ENCODE measurements at places on chromosomes 4 and X. TPM values are rescaled to one million over a fixed set of nuclear protein-coding genes. Genes with fewer than 3 reads are reported as not detected.

GPR82 gene
- total RNA-seq, result 0.14 TPM

FGB gene
- not detected for total RNA-seq

PCDH11X gene
- not detected for total RNA-seq

PROM1 gene
- total RNA-seq, result 0.34 TPM

EGF gene
- total RNA-seq, result not detected

KDM5C gene
- total RNA-seq, result 78.1 TPM

DNA sequence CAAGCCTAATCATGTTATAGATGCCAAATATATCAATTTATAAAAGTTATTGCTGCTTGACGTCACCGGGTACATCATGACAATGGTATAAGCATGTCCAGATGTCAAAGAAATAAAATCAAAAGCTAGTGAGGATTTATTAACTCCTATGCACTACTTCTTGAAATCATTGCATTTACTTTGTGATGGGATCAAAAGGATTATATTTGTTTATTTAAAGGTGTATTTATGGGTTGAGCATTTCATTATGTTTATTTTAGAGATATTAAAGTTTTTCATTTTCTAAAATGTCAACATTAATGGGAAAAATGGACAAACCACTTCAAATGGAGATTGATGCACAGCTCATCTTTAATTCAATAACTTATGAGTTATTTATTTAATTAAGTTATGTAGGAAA is 277.8 kb downstream of the EPHA5 start:
- no peaks in the 10 kb centered on the region for H3K27me3 ChIP-seq
- H3K36me3 ChIP-seq, result no peaks in the 10 kb centered on the region
- no peak for DNase-seq
- H3K4me3 ChIP-seq, result no peak overlapping the region

- H3K27ac ChIP-seq, result no peak overlapping the region
- no peak for DNase-seq
Measured at GRCh38 chr4:151475035-151475714, 66.2 kb downstream of the FHIP1A start.

GRCh38 chrX:8861908-8862307 is 60.7 kb upstream of the FAM9A start:
- no peak overlapping the region for H3K27ac ChIP-seq
- peaks cover 9% of the 10 kb centered on the region for H3K27me3 ChIP-seq
- no peaks in the 10 kb centered on the region for H3K36me3 ChIP-seq
- H3K4me3 ChIP-seq, result no peak overlapping the region
- no peaks in the 10 kb centered on the region for H3K4me1 ChIP-seq

GRCh38 chr4:159248384-159249178 is 145.7 kb downstream of the RAPGEF2 start:
- no peaks in the 10 kb centered on the region for H3K27me3 ChIP-seq
- peaks cover 20% of the 10 kb centered on the region for H3K36me3 ChIP-seq
- peaks cover 5% of the 10 kb centered on the region for H3K4me1 ChIP-seq

GRCh38 chr4:102735582-102735981 is 25.2 kb downstream of the MANBA start:
- no peaks in the 10 kb centered on the region for H3K27me3 ChIP-seq
- no peak overlapping the region for H3K27ac ChIP-seq

- H3K36me3 ChIP-seq, result no peaks in the 10 kb centered on the region
- DNase-seq, result no peak
- no peak overlapping the region for H3K4me3 ChIP-seq
- no peak overlapping the region for H3K27ac ChIP-seq
- no peaks in the 10 kb centered on the region for H3K4me1 ChIP-seq
- H3K27me3 ChIP-seq, result no peaks in the 10 kb centered on the region
Measured at GRCh38 chrX:126695375-126695896, 124.1 kb upstream of the PRR32 start.

- no peak overlapping the region for H3K27ac ChIP-seq
- DNase-seq, result no peak
- no peaks in the 10 kb centered on the region for H3K4me1 ChIP-seq
- no peak overlapping the region for H3K4me3 ChIP-seq
- H3K27me3 ChIP-seq, result no peaks in the 10 kb centered on the region
- H3K36me3 ChIP-seq, result no peaks in the 10 kb centered on the region
Measured at GRCh38 chr4:123825596-123826291, 429.1 kb downstream of the SPRY1 start.

- no peak for DNase-seq
- no peak overlapping the region for H3K27ac ChIP-seq
- no peaks in the 10 kb centered on the region for H3K36me3 ChIP-seq
- H3K4me3 ChIP-seq, result no peak overlapping the region
- H3K27me3 ChIP-seq, result no peaks in the 10 kb centered on the region
Measured at GRCh38 chr4:19615086-19615689, 636.5 kb upstream of the SLIT2 start.

DNA sequence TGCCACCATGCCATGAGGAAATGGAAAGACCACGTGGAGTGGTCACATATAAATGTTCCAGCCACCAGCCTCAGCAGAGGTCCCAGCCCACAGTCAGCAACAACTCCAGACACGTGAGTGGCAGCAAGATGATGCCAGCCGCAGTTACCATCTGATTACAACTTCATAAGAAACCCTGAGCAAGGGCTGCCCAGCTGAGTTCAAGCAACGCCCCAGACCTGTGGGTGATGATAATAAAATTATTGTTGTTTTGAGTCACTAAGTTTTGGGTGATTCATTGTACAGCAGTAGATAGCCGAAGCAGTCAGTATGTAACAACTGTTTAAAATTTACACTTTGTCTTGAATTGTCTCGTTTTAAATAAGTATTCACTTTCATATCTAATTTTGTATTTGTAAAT is 5.8 kb upstream of the CCNG2 start:
- H3K4me1 ChIP-seq, result peaks cover 25% of the 10 kb centered on the region
- H3K36me3 ChIP-seq, result no peaks in the 10 kb centered on the region

DNA sequence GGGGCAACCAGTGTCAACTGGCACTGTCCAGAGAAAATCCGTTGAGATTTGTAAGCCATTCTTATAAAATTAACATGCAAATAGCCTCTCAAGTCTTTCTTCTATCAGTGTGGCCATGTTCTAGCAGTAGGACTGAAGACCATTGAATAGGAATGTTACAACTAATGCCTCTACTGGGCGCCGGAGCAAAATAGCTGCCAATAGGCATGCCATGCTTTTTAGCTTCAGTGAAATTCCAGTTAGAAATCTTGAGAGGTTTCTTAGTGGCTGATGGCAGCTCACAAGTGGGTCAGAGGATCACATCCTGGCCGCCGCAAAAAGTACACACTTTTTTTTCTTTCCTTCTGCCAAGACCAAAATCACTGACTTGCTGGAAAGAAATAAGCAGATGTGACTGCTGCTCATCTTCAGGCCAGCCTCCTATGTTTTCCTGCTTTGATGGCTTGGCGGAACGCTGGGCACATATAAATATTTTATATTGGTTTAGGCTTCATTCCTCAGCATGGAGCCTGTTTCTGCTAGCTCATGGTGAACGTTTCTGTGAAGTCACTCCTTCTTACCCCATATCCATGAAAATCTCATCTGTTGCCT is 293.1 kb downstream of the TENM3 start:
- no peak overlapping the region for H3K27ac ChIP-seq
- no peaks in the 10 kb centered on the region for H3K4me1 ChIP-seq
- no peaks in the 10 kb centered on the region for H3K27me3 ChIP-seq

All from activated naive CD8-positive, alpha-beta T cell treated with anti-CD3 and anti-CD28 coated beads for 36 hours (primary cell).